Stimulated activated CD8-positive, alpha-beta memory T cell treated with anti-CD3 and anti-CD28 coated beads, Interleukin-7, amount 100 ng/mL, for 48 hours (primary cell): ENCODE measurements at places on chromosomes 7 and 10.
A peak's percentile ranks its signal among the peaks of the same experiment; 100 is the strongest.

DNA sequence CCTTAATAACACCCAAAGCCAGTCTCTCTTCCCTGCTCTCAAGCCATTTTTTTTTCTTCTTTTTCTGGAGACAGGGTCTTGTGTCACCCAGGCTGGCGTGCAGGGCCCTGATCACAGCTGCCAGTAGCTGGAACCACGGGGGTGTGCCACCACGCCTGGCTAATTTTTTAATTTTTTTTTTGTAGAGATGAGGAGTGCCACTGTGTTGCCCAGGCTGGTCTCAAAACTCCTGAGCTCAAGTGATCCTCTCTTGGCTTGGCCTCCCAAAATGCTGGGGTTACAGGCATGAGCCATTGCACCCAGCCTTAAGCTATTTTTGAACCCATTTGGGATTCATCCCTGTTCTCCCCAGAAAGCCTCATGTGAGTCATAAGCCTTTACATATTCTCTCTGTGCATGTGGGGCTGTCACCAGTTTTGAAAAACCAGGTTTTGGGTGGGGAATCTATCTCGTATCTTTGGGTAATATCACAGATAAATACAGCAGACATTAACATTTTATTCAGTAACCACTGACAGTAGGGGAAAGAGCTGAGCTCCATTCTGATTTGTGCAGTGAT is 15.5 kb downstream of the ZNF487 start:
- DNase-seq = no peak

DNA sequence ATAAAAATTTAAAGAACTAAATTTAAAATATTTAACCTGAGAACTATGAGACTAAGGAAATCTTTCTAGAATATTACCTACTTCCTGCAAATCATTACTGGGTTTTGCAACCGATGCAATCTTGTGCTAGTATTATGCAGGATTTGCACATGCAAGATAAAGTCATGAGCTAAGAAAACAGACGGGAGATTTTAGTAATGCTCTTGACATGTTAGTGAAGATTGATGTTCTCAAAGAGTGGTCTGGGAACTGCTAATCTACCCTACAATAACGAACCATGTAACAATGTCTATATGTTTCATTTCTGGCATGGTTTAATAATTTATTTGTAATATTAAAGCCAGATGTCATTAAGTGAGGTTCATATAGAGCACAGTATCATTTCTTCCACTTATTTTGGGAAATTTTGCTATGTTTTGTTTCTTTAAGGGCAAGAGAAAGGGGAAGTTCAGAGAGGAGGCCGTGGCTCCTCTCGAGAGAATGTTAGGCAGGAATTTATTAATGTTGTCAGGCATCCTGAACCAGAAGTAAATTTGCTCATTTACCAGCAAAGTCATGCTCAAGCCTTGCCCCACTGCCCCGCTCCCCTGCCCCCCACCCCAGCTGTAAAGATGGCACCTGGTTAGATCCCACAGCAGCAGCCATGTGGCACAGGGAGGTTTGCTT is 22.8 kb downstream of the LRRC17 start:
- no peak for DNase-seq

DNA sequence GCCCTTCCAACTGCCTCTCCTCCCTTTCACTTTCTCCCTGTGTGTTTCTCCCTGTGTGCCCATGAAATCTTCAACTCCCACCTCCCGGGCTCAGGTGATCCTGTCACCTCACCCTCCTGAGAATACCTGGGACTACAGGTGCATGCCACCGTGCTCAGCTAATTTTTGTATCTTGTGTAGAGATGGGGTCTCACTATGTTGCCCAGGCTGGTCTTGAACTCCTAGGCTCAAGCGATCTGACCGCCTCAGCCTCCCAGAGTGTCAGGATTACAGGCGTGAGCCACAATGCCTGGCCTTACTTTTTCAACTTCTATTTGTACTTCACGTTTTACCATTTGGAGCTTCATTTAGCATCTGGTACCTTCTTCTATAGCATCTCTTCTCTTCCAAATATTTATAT is 24.9 kb downstream of the ST8SIA6 start:
- DNase-seq = no peak

- no peak for DNase-seq
Observed at GRCh38 chr10:101967713-101968112, 88.3 kb downstream of the ARMH3 start.

- no peak for DNase-seq
Observed at GRCh38 chr7:14828053-14828452, 74.5 kb downstream of the DGKB start.

DNA sequence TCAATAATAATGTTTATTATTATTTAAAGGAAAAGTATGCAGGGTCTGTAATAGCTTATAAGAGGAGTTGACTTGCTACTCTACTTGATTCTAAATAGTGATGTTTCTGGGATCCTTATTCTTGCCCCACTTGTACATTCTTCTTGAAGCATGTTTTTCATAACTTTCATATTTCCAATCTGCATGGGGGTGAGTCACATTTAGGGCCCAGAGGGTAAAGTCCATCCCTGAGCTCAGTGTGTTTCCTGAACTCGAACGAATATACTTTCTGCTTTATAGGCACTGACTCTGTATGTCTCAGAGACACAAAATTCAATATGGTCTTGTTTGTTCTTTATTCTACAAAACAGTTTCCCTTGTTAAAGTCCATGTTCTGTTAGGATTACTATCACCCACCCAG is 61.0 kb upstream of the SMIM30 start:
- no peak for DNase-seq

DNA sequence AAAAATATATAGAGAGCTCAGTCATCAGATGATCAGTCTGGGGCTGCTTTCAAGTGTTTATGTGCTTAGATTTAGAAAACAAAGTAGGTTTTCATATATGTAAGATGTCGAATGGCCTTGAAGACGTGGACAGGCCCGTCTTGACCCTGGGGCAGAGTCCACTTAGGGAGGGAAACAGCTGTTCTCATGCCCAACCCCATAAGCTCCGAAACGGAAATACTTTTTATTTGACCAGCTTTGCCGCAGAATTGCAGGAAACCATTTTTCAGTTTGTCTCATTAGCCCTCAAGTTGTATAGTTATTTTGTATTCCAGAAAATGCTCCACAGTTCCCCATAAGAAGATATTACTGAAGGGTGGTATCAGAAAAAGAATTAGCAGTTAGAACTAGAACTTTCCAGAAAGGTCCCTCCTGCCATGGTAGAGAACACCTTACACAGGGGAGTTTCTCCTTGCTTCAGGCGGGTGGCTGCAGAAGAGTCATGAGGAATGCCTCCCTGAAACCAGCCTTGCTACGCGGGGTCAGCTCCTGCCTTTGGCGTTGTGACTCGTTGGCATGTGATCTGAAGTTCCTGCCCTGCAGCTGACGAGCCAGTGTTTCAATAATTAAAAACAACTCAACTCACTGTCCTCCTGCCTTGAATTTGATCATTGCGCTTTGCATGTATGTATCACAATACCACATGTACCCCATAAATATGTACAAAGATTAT is 192.7 kb downstream of the CELF2 start:
- DNase-seq = no peak

- DNase-seq = peak; percentile 26
Observed at GRCh38 chr7:128405471-128406313, 4.1 kb downstream of the IMPDH1 start.

- DNase-seq = no peak
Observed at GRCh38 chr10:1156616-1156886, 100.4 kb downstream of the WDR37 start.

DNA sequence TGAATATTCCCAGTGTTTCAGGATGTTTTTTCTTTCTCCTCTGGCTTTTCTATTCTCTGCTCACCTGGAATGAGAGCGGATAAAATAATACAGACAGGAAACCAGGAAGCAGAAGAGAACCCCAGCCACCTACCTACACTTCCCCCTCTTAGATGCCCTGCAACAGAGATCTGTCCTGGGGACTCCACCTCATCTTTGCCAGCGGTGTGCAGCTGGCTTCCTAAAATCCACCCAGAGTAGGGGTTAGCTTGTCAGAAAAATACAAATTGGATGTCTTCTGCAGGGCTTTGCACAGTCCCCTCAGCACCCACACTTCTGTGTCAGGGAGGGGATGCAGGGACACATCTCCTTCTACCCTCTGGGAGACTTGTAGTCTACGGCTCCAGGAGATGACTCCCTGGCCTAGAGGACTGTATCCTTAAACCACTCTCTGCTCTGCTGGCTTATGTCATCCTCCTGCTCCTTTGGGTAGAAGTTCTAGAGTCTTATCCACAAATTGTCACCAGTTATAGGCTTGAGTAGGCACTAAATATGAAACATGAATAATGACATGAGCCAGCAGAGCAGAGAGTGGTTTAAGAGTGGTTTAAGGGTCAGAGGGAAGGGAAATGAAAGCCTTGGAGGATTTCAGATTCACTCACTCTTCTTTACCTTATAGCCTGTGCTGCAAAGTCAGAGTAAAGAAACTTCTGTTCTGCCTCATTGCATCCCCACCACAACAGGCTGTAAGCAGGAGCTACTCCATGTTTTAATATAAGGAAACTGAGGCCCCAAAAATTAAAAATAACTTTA is 749.4 kb downstream of the AUTS2 start:
- no peak for DNase-seq

DNA sequence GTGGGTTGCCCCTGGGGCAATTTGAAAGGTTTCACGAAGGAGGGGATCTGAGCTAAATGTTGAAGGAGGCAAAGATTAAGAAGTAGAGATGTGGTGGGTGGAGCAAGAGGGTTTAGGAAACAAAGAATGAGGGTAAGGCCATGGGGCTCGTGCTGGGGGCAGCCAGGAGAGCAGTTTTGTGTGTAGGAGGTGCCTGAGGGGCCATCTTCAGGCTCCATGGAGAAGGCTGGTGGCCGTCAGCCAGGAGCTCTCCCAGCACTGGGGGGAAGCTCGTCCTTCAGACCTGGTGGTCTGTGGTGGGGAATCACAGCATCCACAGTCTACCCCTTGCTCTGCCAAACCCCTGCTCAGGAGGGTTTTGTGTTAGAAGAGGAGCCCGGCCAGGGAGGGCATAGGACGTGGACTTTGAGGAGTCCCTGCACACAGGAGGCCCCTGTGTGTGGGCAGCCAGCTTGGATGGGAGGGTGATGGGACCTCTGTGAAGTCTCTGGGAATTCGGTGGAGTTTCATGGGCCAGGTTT is 11.8 kb upstream of the CXCL12 start:
- DNase-seq = no peak

DNA sequence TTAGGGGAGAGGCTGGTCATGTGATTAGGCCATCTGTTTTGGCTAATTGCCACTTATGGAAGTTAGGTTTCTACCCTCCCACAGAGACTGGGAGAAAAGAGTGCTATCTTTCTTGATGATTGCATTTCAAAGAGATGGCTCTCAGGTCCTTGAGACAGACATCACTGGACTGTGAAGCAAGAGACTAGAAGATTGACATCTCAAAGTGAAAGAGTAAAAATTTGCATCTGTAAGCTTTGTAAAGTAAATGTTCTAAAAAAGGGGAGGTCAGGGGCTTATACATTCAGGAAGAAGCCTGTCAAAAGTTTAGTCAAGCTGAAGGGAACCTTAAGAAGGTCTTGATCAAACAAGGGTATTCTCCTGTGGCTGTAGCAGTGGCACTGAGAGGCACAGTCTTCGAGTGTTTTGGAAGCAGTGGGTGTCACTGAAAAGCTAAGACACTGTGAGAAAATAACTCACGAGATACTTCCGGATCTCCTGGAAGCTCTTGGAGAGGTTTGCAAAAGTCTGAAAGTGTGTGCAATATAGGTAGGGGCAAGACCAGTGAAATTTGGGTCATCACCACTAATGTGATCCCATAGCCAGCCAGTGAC is 342.1 kb downstream of the PHF14 start:
- no peak for DNase-seq

- no peak for DNase-seq
Observed at GRCh38 chr7:118747473-118747872, 523.0 kb downstream of the ANKRD7 start.

DNA sequence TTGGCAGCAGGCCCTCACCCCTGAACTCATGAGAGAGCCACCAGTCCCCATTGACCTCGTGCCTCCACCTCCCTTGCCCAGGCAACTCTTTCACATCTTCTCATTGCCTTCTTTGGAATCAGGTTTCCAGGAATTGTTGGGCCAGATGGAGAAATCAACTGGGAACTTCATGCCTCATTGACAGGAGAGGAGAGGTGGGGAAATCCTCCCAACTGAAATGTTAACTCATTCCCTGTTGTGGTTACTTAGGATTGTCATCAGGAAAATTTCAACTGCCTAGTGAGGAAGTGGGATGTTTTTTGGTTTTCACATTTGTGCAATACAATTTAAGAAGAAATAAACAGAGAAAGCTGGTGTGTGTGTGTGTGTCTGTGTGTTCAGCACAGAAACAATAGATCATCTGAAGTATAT is 106.6 kb upstream of the INHBA start:
- DNase-seq = no peak

DNA sequence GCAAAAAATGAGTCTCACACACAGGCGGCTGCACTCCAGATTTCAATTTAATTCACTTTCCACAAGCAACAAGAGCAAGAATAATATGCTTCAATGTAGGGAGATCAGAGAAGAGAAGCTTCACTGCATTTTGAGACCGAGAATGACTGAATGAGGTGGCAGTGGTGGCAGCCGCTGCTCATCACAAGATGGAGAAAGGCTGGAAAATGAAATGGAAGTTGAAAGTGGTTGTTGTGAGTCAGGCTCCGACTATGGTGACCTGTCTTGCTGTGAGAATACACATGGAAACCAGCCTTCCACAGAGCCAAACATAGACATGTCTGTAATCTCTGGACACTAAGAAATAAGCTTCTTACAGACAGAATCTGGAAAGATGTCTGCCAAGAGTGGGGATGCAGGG is 499.6 kb upstream of the LRRN3 start:
- no peak for DNase-seq

DNA sequence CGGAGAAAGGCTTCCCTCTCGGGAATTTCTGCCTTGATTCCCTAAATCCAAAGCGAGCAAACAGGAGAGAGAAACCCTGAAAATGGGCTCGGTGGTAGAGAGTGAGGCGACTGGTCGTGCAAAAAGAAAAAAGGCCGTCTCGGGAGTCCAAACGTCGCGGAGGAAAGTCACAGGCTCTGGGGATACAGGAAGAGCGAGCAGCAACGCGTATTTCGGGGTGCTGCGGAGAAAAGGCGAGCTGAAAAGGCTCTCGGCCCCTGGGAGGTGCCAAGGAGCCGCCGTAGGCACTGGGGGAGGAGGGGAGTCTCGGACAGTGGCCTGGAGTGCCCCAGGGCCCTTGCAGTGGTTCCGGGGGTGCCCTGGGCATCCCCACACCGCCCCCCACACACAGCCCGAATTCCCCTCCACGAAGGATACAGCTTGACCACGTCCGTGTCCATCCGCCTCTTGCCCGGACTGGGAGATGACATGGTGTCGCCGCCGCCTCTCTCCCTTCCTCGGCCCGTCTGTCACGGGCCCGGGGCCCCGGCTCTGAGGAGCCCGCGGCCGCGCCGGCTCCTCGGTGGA is 591 bp downstream of the UBE2H start:
- DNase-seq = no peak

DNA sequence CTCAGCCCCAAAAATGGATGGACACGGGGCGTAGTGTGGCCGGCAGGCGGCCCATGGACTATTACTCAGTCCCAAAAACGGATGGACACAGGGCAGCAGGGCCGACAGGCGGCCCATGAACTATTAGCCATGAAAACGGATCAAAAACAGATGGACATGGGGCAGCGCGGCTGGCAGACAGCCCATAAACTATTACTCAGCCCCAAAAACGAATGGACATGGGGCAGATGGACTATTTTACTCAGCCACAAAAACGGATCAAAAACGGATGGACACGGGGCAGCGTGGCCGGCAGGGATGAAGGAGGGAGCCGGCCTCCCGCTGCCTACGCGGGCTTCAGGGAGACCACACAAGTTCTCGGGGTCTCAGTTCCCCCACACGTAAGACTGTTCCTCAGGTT is 32.9 kb downstream of the GPER1 start:
- DNase-seq = no peak
